Activated T-helper 2 cell treated with anti-CD3 and anti-CD28 coated beads, Interferon-gamma antibody, Interleukin-2, Interleukin-4, amounts not matched to agents 10 μg/mL and 5 μg/mL and 100 μg/mL, durations not matched to agents 14 hours and 24 hours and 36 hours (primary cell): ENCODE measurements at places on chromosomes 11 and 22. TPM values are rescaled to one million over a fixed set of nuclear protein-coding genes. Genes with fewer than 3 reads are reported as not detected.

The TEX12 gene
- total RNA-seq = 0.57 TPM in 1 of 2 replicates, not detected in the other

GRCh38 chr11:45243967-45244366 is 42.2 kb downstream of the SYT13 start:
- H3K36me3 ChIP-seq = no peaks in the 10 kb centered on the region
- DNase-seq = no peak
- H3K27ac ChIP-seq = no peak overlapping the region
- H3K4me3 ChIP-seq = no peak overlapping the region

- peaks cover 28% of the 10 kb centered on the region for H3K4me1 ChIP-seq
- no peaks in the 10 kb centered on the region for H3K36me3 ChIP-seq
- no peaks in the 10 kb centered on the region for H3K27me3 ChIP-seq
- H3K27ac ChIP-seq = no peak overlapping the region
- no peak overlapping the region for H3K4me3 ChIP-seq
Measured at GRCh38 chr11:117910525-117910924, 18.7 kb downstream of the TMPRSS13 start.

DNA sequence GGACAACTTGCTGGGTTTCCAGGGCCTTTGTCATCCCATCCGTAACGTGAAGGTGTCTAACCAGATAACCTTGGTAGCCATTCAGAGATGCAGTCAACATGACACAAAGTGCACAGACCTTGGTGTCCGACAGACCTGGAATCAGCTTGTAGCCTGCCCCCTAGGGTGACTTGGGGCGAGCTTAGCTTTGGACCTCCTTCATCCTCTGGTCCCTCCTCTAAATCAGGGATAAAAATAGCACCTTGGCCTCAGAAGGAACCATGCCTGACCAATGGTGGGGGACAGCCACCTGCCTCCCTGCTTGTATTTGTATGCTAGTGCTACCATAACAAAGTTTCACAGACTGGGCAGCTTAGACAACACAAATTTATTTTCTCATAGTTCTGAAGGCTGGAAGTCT is 3.7 kb downstream of the SNRPD3 start:
- peaks cover 39% of the 10 kb centered on the region for H3K4me1 ChIP-seq
- peaks cover 59% of the 10 kb centered on the region for H3K36me3 ChIP-seq
- DNase-seq = no peak
- H3K27me3 ChIP-seq = no peaks in the 10 kb centered on the region
- H3K27ac ChIP-seq = no peak overlapping the region
- no peak overlapping the region for H3K4me3 ChIP-seq

DNA sequence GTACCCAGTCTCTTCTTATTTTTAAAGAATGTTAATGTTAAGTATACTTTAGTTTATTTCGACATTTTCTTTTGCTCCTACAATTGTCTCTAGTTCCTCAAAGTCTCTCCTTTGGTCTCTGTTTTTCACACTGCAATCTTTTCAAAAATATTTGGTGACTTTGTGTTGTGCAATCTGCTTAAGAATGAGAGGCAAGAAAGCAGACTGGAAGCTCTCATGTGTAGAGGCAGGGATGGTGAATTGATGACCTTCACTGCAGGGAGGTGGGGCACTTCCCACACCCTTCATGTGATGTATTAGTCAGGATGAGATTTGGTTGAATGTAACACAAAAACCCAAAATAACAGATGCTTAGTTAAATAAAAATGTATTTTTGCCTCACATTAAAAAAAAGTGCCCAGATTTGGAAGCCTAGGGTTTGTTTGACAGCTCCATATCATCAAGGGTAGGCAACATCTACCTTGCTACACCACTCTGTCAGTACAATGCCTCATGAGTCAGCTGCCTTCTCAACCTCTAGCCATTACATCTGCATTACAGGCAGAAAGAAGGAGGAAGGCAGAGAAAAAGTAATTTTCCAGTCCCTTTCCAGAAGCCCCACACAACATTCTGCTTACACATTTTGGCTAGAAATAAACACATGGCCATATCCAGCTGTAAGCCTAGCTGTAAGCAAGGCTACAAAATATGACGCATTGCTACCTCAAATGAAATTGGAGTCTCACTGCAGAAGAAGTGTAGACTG is 3.8 kb upstream of the MMP27 start:
- H3K4me3 ChIP-seq = no peak overlapping the region
- H3K27ac ChIP-seq = no peak overlapping the region
- no peaks in the 10 kb centered on the region for H3K4me1 ChIP-seq
- H3K36me3 ChIP-seq = no peaks in the 10 kb centered on the region
- no peak for DNase-seq

The FBLN1 gene
- total RNA-seq = not detected in 2 replicates

- H3K27ac ChIP-seq = no peak overlapping the region
- H3K4me3 ChIP-seq = no peak overlapping the region
- peaks cover 86% of the 10 kb centered on the region for H3K36me3 ChIP-seq
- no peaks in the 10 kb centered on the region for H3K27me3 ChIP-seq
- no peaks in the 10 kb centered on the region for H3K4me1 ChIP-seq
Measured at GRCh38 chr11:46745328-46745727, 26.3 kb downstream of the F2 start.

DNA sequence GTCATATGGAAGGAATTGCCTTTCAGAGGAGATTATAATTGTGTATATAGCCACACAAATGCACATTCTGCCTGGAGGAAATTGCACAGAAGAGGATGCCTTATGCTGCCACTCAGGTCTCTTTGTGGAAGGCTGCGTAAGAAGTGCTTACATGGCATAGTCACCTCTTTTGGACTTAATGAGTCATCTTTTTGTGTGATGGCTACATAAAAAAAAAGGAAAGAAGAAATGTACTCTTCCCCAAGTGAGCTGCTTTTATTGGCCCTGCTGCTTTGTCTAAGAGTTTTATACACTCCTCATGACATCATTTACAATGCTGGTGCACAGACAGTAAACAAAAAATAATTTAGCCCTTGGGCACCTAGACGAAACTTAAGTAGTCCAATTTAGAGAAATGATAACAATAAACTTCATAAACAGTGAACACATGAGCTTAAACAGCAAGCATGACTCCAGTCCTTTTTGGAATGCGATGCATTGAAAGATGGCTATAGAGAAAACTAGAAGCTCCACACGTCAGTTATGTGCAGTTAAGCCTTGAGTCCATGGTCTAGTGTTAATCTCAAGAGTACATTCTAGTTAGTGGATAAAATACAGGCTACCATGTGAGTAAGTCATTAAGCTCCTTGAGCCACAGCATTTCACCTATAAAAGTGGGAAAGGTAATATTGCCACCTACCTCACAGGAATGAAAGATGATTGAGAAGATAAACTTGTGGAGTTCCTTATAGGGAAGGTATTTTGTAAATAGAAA is 12.0 kb downstream of the CSTPP1 start:
- H3K36me3 ChIP-seq = no peaks in the 10 kb centered on the region
- no peak for DNase-seq
- H3K27ac ChIP-seq = no peak overlapping the region
- H3K27me3 ChIP-seq = no peaks in the 10 kb centered on the region
- peaks cover 10% of the 10 kb centered on the region for H3K4me1 ChIP-seq

- H3K4me1 ChIP-seq = peaks cover 14% of the 10 kb centered on the region
- no peak for DNase-seq
- H3K27me3 ChIP-seq = peaks cover 5% of the 10 kb centered on the region
- H3K4me3 ChIP-seq = no peak overlapping the region
- peaks cover 4% of the 10 kb centered on the region for H3K36me3 ChIP-seq
Measured at GRCh38 chr11:85718991-85719807, 33.2 kb upstream of the CCDC89 start.

The ADM2 gene
- 2.2 and 2.9 TPM in 2 replicates for total RNA-seq
